AG08395 (cell line): ENCODE measurements at places on chromosomes 3 and 15.

DNA sequence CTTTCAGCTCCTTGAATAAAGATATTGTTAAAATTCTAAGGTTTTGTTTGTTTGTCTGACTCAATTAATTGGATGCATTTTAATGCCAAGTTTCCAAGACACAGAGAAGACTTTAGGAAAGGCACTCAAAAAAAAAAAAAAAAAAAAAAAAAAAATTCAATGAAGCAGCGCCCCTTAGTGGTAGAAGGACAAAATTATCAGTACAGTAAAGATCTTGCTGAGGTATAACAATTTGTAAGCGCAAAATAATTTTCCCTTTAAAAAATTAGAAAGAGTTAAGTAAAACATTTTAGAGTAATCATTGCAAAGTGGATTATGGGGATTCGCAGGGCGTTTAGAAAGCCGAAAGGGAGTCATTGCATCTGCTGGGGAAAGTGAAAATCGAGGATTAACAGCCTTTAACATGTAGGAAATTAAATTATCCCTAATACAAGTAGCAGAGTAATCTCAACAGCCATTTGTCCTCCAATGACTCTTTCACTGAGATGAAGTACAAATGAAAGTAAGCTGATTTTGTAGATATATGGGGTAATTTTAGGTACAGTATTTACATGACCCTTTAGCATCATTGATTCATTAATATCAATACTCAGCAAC, 5.8 kb upstream of the DIS3L start:
- DNase-seq, result peak; percentile 60

DNA sequence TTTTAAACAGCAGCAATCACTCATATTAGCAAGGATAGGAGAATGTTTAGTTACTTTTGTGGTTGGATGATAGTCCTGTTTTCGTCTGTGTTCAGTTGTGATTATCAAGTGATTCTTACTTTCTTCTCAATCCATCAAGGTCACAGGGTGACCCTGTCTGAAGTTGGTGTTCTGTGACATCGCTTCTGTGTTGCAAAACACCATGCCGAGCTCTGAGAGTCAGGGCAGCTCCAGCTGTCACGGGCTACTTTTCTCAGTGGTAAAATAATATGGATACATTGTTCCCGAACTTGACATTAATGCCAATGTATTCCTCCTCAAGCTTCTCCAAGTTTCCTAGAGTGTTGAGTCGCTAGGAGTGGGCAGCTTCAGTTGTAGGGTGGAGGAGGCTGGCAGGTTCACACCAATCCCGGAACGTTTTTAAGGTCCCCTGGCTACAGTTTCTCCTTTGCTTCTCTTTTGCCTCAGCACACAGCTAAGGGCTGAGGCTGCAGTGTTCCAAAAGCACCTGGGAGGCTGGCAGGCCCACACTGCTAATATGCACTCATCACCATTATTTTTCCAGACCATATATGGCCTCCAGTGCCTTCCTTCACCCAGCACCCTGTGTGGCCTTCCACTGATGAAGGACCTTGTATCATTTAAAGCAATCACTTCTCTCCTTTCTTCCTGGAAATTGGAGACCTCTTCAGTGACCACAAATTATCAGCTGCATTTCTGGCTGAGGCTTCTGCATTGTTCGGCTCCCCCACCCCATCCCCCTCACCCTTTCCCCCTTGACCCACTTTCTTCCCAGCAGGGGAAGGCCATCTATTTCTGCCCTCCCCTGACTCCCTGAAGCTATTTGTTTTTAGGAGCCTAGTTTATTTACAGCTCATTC, 25.8 kb downstream of the COLQ start:
- no peak for DNase-seq

- DNase-seq, result no peak
Observed at GRCh38 chr3:17013571-17013970, 128.8 kb downstream of the PLCL2 start.

DNA sequence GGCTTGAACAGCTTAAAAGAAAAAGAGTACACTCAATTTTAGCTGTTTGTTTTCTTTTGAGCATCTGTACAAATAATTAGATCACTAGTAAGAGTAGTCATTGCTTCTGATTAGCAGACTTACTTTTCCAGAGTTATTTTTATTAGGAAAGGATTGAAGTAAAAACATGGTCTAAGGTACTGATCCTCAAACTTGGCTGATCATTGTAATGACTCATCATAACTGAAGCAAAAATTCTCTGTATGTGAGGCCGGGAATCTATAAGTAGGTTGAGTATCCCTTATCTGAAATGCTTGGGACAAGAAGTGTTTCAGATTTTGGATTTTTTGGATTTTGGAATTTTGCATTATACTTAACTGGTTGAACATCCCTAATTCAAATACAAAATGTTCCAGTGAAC, 12.4 kb downstream of the NMD3 start:
- DNase-seq, result no peak

- DNase-seq, result no peak
Observed at GRCh38 chr3:187465503-187465902, 97.3 kb downstream of the RTP4 start.

DNA sequence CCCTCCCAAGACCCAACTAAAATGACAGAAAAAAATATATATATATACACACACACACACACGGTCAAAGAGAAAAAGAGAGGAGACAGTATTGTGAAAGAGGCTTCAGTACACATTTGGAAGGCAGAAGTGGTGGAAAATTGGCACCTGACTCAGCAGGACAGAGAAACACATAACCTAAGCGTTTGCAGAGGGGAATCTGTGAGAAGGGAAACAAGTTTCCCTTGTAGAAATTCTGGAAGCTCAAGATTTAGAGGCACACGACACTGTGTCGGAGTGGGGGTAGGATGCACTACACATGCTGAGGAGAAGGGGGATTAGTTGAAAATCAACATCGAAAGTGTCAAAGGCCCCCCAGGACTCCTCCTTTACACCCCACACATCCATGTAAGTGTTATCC, 53.1 kb downstream of the PAK2 start:
- DNase-seq, result no peak

DNA sequence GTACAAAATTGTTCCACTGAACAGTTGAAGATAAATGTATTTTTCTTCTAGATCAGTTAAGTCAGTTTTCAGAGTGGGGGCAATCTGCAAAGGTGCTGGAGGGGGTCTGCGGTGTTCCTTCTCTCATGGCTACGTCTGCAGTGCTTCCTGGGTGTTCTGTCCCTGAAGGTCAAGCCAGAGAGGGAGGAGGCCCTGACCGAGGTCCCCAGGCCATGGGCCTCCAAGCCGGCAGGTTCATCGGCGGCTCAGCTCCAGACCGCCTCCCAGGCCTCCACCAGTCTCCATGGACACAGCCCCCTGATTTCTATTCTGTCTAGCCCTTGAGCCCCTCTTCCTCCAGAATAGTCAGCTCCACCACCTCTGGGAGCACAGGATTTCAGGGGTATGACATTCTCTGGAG, 28.5 kb upstream of the TSEN2 start:
- no peak for DNase-seq

DNA sequence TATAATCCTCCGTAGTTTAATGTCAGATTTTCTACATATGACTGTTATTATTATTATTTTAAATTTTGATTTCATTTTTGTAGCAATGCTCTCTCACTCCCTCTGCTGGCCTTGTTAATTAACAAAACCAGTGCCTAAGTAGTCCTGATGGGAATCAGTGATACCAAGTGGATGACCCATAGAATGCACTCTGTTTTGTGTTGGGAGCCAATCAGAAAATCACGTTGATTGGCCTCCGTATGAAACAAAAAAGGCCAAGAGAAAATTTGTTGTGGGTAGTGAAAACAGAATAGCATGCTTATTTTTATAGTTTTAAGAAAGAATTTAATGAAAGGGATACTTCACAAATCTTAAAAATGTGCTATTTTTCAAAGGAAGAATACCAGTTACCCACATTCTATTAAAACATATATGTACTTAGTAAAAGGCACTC, 34.4 kb upstream of the MEIS2 start:
- peak; percentile 73 for DNase-seq

GRCh38 chr15:94692710-94693109, 461.3 kb downstream of the MCTP2 start:
- no peak for DNase-seq

DNA sequence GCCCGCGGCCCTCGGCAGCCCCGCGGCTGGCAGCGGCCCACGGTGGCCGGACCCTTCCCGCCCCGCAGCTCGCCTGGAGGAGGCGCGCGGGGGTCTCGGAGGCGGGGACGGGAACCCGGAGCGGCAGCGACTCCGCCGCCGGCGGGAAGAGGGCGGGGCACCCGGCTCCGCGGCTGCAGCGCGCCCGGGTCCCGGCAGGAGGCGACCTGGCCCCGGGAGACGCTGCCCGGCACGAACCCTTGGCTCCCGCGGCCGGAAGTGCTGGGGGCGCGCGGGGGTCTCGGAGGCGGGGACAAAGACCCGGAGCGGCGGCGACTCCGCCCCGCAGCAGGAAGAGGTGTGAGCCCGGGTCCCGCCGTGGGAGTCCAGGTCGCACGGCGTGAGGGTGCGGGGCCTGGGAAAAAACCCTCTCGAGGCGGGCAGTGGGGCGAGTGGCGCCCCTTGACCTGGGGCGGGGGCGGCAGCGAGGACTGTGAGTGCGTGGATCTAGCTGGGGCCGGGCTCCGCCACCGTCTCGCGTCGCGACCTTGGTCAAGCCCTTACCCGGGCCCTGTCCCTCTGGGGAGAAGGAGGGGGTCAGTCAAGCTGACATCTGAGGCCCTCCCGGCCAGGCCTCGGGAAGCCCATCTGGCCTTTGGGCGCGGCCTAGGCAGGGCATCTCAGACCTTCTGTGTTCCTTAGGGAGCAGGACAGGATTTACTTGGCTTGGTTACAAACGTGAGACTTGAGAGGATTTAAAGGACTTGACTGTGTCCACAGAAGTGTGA, at the start of gene CIB2:
CIB2 (minus strand) TSS at position 151 of the 767 bp plus-strand sequence. CDS start 230 bp downstream, outside the sequence.
- peak; percentile 92 for DNase-seq

DNA sequence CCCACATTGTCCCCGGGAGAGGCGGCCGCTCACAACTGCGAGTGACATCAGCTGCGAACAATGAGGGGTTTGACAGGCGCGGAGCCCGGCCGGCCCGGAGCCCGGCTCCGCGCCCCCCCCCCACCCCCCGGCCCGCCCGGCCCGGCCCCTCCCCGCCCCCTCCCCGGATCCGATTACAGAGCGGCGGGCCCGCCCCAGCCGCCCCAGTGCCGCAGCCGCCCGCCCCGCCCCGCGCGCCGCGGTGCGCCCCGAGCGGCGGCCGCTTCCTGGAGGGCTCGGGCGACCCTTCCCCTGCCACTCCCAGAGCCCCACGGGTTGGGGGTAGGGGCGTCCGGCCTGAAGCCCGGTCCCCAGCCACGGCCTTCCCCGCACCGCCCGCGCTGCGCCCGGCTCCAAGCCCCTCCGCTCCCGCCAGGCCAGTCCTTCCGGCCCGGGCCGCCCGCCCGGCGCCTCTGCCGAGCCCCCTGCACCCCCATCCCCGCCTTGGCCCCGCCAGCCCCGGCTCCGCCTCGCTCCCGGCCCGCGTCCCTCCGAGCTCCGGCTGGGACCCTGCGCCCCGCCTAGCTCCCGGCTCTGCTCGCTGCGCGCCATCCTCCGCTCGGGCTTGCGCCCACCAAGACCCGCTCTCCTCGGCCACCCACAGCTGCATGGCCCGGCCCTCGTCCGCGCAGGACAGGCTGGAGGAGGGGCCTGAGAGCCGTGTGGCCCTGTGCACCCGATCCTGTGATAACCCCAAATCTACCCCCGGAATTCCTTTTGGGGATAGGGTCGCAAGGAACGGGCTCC, at the start of gene PCBP4:
PCBP4 (minus strand) TSS at position 71 of the 786 bp plus-strand sequence. CDS start 6,214 bp downstream, outside the sequence.
- peak; percentile 84 for DNase-seq
